Camera-type eye (tissue), 1 donor: ENCODE measurements at places on chromosomes 2 and 18. TPM values are rescaled to one million over a fixed set of nuclear protein-coding genes. Genes with fewer than 3 reads are reported as not detected.

Gene ACMSD
- total RNA-seq = not detected

Gene CNDP1
- total RNA-seq = 9.9 TPM

Gene STK17B
- total RNA-seq = 17.9 TPM

Gene KRTCAP3
- not detected for total RNA-seq

Gene PPP1R1C
- total RNA-seq = 9.6 TPM

Gene FEV
- not detected for total RNA-seq

Gene KLHL14
- total RNA-seq = 15.2 TPM

Gene METTL4
- total RNA-seq = 17.0 TPM

Gene REG3G
- not detected for total RNA-seq

Gene SULT1C4
- total RNA-seq = 39.4 TPM

Gene UCN
- total RNA-seq = 4.7 TPM
